Stimulated activated naive CD4-positive, alpha-beta T cell (primary cell): ENCODE measurements at places on chromosomes 16 and 17.
A peak's percentile ranks its signal among the peaks of the same experiment; 100 is the strongest.

DNA sequence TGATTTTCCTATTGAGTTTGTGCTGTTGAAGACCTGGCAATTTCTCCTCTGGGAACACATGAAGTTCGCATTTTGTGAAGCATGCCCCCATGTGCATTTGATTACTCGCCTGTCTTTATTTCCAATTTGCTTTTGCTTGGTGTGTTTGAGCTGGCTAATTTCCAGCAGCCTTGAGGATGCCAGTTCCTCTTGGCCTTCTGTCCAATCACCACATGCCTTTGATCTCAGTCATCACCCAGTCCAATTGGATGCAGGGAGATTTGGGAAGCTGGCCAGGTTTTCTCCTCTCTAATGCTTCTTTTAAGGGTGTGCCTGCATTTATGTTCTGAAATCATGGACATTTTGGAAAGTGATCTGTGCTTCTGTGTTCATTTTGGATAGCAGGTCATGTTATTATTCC lies 3.8 kb upstream of the TMEM100 start:
- DNase-seq: no peak

GRCh38 chr17:40974366-40974765 lies 7.6 kb upstream of the KRT39 start:
- no peak for DNase-seq

DNA sequence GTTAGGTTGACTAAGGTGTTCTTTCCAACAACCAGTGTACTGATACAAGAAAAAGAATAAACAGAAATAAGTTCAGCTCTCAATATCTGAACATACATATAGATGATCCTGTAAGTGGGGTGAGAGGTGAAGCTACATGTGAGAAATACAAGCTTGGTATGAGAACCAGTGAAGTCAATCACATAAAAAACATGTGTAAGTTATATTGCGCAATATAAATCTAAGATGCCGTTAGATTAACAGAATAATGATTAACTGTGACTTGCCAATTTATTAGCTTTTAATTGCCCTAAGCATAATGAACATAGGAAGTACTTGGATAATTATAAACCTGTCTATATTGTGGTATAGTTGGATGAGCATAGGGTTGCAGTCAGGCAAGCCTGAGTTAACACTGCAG lies 1597.1 kb upstream of the GOT2 start:
- no peak for DNase-seq

DNA sequence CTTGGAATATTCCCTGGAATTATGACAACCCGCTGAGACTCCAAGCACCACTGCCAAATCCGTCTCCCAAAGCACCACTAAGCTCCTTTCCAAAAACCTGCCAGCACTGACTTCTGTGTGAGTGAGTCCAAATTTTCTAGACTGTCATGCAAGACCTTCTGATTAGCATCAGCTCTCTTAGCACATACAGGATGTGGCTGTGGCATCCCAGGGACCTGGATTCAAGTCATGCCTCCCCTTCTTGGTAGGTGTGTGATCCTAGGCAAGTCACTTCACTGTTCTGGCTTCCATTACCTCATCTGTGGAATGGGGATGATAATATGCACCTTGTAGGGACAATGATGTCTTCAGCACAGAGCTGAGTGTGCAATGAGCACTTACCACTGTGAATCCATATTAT lies 38.3 kb upstream of the USP7 start:
- DNase-seq: no peak

DNA sequence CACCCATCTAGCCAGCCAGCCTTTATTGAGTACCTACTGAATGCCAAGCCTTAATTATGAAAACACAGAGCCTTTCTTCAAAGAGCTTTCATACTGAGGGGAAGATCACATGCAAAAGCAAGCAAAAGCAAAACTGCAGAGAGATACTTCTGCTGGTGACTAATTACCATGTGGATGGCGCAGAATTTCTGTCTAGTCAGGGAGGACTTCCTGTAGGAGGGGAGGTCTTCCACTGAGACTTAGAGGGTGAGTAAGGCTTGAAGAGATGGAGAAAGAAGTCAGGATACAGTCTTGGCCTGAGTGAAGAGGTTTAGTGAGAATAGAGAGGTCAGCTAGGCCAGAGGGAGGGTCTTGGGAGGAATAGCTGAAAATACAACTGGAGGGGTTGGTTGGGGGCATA lies 53.9 kb upstream of the CCL2 start:
- DNase-seq: no peak

DNA sequence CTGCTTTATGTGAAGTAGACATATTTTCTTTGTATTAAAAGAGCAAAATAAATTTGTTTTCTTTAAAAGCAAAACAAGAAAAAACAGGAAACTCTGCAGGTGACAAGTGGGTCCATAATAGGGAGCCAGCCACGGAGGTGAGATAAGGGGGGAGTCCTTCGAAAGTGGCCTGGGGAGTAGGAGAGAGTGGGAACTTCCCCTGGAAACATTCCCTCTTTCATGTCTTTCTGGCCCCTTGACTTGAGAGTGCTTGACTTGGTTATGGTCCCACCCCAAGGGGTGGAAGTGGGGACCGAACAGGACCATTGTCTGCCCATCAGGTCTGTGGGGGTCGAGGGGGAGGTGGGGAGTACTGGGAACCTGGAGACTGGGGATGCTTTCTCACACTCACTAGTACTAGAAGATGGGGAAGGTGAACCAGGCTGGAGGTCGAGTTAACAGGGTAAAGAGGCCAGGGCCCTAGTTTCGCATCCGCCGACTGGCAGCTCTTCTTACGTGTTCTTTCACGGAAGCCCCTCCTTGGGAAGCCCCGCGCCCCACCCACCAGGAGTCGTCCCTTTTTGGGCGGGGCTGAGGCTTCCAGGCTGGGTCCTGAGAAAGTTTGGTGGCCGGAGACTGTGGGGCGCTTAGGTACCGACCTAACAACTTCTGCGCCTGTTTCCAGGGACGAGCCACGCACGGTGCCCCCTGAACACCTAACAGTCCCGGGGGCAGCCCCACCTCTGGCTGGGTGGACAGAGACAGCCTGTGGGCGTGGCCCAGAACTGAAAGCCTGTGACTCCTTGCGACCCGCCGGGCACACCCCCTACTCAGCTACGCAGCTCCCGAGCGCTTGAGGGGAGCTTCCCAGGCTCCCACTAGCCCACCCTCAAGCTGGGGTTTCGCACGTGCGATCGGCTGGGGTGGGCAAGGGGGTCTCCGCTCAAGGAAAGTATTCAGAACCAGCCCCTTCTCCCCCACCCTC lies 790 bp downstream of the TRADD start:
- peak; percentile 64 for DNase-seq
